ENCODE measurements at places on chromosomes 4 and X.

DNA sequence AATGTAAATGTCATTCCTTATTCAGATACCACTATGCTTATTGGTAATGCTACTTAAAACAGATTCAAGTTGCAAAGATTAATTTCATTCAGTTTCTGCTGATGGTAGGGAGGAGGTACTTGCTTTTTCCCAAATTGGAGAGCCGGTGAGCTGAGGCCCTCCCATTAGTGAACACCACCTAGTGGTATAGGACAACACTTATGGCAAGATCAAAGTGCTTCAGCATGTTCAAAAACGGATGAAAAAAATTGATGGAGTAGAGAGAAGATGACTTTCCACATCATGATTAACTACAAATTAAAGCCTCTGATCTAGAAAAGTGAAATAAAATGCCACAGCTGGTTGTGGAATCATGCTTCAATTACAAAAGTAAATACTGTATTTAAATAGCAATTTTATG lies 112.9 kb downstream of the MBNL3 start:
- DNase-seq: no peak

DNA sequence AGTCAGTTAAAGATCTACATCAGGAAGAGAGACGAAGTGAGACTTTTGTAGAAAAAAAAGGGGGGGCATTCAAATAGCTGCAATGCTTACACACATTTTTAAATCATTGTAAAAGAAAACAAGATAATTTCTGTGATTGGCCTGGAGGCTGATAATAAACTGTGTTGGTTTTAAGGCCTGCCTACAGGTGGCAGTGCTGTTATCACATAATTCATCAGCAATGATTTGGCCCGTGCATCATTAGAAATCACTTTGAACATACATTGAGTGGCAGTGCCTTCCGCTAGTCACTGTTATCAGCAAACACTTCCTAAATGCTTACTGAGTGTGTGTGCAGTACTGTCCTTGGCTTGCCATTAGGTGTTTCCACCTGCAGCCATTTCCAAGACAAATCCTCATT lies 831.9 kb downstream of the TRIML1 start:
- DNase-seq: no peak

- DNase-seq: no peak
Measured at GRCh38 chr4:127968586-127968985, 3.4 kb downstream of the ABHD18 start.

DNA sequence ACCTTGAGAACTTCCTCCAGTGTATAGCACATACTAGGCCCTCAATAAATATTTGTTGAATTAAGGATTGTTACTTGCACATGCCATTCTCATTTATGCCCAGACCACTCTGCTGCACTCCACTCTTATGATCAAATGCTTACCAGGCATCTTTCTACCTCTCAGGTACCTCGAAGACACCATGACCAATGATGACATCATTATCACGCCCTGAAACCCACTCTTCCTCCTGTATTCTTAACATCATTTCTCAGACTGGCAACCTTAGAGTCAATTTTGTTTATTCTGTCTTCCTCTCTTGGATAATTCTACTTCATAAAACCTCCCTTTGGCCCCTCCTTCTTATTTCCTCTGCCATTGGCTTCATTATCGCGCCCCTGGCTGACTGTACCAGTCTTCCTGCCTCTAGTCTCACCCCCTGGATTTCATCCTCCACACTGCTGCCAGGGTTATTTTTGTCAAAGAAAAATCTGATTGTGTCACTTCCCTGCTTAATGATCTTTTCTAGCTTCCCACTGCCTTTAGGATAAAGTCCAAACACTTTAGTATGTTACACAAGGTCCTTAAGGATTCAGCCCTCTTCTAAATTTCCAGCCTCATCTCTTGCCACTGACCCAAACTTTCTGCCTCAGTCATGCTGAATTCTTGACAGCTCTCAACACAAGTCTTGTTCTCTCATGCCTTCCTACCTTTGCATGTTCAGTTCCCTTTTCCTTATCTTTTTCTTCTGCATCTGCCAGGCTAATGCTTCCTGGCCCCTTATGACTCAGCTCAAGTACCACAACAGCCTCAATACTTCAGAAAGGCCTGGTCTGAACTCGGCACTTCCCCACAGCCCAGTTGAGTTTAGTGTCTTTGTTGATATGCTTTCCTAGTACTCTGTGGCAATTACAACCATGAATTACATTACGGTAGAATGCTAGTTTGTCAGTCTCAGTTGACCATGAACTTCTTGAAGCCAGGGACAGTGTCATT lies 45.8 kb downstream of the HDAC8 start:
- DNase-seq: no peak

- no peak for DNase-seq
Measured at GRCh38 chrX:8679550-8679949, 52.4 kb downstream of the ANOS1 start.
